ENCODE measurements at places on chromosomes 16 and 17. TPM values are rescaled to one million over a fixed set of nuclear protein-coding genes. Genes with fewer than 3 reads are reported as not detected.

TSPAN10 gene
- total RNA-seq: 1.2 TPM

PPL gene
- 69.8 TPM for total RNA-seq

CLCN7 gene
- total RNA-seq: 34.8 TPM

MMP28 gene
- total RNA-seq: 6.1 TPM

RFNG gene
- 19.3 TPM for total RNA-seq

SOCS1 gene
- total RNA-seq: 7.2 TPM

KRT31 gene
- total RNA-seq: 52.1 TPM

PRKAR1A gene
- total RNA-seq: 201 TPM

ATP6V0A1 gene
- total RNA-seq: 84.6 TPM

TMEM114 gene
- not detected for total RNA-seq

GRIN2A gene
- 0.10 TPM for total RNA-seq

SRCIN1 gene
- 3.5 TPM for total RNA-seq

PLA2G10 gene
- total RNA-seq: not detected

ZNF771 gene
- 4.7 TPM for total RNA-seq

TSR1 gene
- total RNA-seq: 25.8 TPM

ACAP1 gene
- 4.7 TPM for total RNA-seq

BEAN1 gene
- total RNA-seq: 2.5 TPM

DLX4 gene
- 2.3 TPM for total RNA-seq

CMTM1 gene
- 2.0 TPM for total RNA-seq

EFCAB5 gene
- total RNA-seq: 0.99 TPM

All from skin of body (tissue), 3 donors.